ENCODE measurements at places on chromosomes 1 and 21.

DNA sequence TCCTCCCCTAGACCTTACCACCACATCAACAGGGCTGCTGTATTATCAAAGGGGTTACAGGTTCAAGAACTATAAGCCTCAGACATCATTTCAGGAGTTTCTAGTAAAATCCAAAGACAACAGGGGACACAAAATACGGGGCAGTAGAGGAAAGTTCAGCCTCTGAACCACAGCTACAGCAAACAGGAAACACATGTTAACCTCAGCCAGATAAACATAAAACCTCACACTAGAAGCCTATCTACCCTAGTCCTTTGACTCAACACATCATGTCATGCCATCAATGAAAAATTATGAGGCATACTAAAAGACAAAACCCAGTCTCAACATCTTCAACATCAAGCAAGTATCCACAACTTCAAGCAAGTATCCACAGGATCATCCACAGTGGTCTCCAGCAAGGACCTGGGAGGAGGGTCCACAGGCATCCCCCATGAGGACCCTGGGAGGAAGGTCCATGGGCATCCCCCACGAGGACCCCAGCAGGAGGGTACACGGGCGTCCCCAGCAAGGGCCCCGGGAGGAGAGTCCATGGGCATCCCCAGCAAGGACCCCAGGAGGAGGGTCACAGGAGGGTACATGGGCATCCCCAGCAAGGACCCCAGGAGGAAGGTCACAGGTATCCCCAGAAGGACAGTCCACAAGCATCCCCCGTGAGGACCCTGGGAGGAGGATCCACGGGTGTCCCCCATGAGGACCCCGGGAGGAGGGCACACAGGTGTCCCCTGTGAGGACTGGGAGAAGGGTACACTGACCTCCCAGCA is 440.0 kb downstream of the MATN1 start:
- DNase-seq, result no peak

GRCh38 chr1:13911697-13912619 is 212.0 kb downstream of the PRDM2 start:
- DNase-seq, result no peak

DNA sequence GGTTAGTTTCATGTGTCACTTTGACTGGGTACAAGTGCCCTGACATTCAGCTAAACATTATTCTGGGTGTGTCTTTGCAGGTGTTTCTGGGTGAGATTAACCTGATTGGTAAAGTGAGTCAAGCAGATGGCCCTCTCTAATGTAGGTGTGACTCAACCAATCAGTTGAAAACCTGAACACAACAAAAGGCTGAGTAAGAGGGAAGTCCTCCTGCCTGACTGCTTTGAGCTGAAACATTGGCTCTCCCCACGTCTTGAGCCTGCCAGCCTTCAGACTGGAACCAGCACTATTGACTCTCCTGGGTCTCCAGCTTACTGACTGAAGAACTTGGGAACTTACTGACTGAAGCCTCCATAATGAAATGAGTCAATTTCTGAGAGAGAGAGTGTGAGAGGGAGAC is 70.0 kb upstream of the C21orf91 start:
- DNase-seq, result no peak

DNA sequence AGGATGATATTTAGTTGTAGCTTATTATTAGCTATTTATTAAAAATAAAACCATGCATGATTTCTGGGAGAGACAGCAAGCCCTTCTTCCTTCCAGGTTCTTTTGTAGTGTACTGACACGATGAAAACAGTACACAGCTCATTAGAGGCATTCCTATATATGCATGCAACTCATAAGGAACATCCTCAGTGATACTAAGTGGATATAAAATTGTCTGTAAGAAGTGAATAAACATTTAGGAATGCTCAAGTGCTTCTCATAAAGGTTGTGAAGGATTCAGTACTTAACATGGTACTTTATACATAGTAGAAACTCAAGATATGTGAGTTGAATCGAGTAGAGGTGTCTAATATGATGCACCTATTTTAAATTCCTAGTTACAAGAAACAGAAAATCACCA is 287.7 kb downstream of the SDCCAG8 start:
- no peak for DNase-seq

DNA sequence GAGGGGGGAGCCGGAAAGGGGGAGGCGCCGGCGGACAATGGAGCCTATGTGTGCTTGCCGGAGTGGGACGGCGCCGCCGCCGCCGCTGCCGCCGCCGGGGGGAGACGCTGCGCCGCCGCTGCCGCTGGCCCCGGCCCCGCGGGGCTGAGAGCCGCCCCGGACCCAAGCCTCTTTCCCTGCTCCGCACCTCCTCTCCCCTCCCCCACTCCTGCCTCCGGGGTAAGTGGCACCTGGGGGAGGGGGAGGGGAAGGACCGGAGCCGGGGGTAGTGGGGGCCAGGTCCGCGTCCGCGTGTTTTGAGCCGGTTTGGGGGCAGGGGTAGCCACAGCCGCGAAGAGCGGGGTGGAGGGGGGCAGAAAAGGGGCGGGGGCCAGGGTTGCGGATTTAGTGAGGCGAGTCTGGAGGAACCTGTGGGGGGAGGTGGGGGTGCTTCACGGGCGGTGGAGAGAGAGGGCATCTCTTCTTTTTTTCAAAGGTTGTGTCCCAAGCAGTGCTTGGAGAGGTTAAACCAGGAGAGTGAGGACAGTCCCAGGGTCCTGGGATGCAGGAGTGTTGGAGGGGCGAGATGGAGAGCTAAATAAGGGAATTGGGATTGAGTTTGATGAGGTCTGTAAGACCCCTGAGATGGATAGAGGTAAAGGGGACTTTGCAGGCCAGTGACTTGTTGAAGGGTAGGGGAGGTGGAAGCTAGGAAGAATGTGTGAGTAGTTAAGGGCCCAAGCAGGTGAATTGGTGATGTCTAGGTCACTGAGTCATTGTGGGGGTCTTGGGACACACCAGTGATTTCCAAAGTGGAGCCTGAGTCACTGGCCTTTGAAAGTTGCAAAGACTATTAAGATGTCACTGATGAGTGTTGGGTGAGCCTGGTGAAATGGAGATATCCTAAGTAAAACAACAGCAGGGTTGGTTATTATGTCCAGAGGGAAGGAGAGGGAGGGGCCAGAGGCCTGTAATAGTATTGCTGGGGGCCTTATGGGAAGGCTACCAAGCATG is 59.1 kb downstream of the BCL9 start:
- DNase-seq, result no peak

- no peak for DNase-seq
Observed at GRCh38 chr21:38460171-38460742, 38.0 kb downstream of the ERG start.

DNA sequence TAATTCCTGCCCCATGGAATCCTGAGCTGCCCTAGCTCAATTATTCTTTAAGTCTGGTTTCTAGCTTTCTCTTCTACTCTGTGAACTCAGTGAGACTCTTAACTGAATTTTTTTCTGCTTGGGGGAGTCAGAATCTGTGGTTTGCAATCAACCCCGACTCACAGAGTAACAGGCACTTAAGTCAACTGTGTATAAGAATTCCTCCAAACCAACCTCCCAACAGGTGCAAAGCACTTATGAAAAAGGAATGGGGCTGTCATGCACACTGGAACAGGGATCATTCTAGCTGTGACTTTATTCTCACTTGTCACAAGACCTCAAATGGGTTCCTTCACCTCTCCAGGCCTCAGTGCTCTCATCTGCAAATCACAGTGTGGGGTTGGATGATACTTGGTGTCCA is 60.3 kb upstream of the SYT6 start:
- no peak for DNase-seq

DNA sequence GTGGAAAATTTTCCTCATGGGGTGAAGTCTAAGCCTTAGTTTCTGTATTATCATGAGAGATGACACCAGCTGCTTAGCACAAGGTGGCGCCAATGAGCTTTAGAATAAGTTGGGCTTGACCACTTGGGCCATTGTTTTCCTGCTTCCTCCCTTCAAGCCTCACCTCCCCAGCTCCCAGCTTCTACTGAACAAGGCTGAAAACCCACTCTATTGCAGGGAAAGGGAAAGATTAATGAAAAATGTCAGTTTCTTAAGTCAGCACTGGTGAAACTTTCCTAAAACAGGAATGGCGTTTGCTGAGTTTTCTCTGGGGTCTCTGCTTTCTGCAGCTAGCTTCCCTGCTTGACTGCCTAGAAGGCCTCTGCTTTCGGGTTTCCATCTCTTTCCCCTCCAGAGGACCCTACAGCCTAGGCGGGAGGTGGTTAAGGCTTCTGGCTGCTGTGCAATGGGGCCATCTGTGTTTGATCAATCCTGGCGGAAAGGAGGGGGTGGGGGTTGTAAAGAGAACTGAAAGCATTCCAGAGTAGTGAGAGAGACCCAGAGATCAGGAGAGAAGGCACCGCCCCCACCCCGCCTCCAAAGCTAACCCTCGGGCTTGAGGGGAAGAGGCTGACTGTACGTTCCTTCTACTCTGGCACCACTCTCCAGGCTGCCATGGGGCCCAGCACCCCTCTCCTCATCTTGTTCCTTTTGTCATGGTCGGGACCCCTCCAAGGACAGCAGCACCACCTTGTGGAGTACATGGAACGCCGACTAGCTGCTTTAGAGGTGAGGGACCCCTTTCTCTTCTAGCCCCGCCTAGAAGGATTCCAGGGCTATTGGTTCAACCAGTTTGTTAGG is at the start of gene OLFML3:
OLFML3 (plus strand) TSS at position 612 of the 840 bp plus-strand sequence; CDS start at position 655, 43 bp downstream.
- peak; percentile 66 for DNase-seq

DNA sequence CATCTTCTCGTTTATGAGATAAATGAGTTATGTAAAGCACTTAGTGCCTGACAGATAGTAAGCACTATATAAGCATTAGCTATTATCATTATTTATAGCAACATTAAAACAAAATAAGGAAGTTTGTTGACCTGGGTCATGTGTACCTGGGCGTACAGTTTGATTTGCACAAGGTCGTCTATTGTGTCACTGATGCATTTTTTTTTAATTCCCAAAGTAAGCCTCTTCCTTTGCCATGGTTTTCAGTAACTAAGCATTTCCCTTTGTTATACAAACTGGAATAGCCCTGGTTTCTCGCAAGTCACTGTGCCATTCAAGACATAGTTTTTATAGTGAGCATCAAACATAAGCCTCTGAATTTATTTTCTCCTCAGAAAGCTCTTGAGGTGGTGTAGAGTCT is 72.2 kb downstream of the CACHD1 start:
- no peak for DNase-seq

DNA sequence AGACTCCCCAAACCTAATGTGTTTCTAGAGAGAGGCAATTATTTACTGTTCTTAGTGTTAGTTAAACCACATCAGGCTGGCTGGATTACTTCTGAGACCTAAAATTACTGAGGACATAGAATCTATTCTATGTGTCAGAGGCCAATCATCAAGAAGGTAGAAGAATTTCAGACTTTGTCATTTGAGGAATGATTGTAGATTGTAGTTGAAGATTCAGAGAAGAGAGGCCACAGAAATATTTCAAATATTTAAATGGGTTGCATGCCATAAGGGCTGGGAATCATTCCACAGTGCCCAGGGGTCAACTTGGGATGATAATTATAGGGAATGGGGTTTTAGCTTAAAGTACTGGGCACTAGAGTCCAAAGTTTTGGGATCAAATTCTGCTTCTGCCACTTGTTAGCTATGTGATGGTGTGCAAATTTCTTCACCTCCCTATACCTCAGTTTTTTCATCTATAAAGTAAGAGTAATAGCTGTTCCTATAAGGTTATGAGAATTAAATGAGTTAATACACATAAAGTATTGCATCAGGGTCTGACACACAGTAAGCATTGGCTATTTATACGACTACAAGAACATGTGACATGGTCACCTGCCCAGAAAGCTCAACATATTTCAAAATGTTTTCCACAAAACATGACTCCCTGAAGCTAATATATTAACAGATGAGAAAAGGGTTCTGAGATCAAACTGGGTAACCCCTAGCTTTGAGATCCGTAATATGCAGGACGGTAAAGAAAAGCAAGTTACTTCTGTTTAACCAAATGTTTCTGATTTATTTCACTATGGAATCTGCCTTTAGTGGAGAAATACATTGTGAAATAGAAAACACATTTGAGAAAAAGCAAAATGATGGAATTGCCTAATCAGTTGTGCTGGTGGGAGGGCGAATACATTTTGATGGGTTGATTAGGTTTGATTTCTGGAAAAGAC is 69.7 kb upstream of the SPAG17 start:
- no peak for DNase-seq

DNA sequence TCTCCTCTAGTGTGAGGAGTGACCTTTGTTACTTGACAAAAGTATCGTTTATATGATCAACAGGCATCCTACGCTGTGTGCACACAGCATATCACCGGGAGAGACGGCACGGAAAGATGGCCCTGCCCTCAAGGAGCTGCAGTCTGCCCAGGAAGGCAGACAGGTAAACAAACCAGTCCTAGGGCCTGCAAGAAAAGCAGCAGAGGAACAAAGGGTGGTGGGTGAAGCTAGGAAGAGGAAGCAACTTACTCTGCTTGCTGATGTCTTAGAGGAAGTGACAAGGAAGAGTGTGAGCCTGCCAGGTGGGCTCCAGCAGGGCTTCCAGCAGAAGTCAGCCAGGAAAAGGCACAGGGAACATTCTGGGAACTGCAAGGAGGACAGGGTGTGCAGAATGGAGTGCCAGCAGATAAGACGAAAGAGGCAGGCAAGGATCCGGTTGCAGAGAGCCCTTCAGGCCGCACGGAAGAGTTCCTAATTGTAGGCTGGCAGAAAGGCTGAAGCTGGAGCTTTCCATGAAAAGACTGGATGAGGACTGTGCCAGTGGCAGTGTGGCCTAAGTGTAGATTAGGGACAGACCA is 106.7 kb downstream of the SLC45A1 start:
- no peak for DNase-seq

DNA sequence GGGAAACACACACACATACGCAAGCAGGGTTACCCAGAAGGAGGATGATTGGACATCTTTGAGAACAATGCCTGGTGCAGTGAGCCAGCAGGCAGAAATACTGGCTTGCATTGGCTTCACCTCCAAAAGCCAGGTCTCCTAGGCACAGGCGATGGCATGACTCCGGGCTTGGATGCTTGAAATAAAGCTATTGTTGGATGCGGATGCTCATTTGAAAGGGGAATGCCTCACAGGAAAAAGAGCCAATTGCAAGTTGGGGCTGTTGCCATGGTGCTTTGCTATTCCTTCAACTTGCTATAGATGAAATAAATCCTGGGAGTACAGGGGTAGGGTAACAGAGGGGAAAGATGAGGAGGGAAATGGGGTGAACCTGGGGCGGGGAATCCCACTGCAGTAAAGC is 180.7 kb upstream of the SGIP1 start:
- DNase-seq, result no peak

DNA sequence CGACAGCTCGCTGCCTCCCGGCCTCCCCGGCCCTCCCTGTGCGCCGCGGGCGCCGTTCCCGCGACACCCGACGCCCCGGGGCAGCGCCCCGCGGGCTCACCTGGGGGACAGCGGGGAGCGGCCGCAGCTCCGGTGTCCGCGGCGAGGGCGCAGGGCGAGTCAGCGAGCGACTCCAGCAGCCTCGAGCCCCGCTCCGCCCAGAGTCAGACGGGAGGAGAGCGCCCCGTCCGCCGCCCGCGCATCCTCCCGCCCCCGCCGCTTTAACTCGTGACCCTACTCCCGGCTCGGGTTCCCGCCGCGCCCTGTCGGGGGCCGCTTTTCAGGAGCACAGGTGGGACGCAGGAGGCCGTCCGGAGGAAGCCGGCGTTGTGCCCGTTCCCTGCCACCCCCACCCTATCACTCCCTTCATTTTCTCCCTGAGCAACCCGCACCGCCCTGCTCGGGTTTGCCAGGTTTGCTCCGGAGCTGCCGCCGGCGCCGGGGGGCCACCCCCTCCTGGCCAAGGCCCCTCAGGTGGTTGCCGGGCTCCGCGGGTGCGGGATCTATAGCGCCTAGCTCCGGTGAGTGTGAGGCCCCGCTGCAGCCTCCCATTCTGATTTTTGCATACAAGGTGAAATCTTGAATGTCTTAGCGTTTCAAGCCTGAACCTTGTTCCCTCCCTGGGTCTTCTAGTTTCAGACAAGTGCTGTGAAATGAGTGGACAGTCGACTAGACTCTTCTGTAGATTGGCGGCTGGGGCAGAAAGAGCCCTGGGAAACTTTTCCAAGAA is at the start of gene MCOLN3:
MCOLN3 (minus strand) TSS at position 205 of the 769 bp plus-strand sequence. CDS start 3,140 bp downstream, outside the sequence.
- peak; percentile 72 for DNase-seq
